ENCODE measurements at places on chromosomes 5 and 9.

DNA sequence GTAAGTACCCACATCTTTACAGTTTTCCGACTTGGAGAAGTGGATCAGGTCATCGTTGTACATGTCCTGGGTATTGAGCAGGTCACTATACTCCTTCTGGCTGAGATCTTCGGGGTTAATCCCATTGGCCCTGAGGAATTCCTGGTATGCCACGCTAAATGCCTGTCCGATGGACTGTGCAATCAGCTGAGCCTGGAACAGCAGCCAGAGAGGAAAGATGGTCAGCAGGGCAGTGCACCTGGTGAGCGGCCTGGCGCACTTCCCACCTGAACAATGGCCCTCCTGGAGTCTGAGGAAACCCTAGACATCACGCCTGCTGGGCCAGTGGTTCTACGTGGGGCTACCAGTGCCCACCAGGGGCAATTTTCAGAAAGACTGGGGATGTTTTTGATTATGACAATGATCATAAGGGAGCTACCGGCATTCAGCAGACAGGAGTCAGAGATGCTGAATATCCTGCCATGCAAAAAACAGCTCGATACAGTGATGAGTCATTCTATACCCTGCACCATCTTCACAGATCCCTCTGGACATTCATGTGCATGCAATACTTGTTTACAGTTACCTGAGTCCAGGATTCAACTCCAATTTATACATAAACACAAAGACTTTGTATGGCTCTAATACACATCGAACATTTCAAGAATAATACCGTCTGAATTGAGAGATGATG, 127.2 kb downstream of the ENTREP1 start:
- no peak for DNase-seq

DNA sequence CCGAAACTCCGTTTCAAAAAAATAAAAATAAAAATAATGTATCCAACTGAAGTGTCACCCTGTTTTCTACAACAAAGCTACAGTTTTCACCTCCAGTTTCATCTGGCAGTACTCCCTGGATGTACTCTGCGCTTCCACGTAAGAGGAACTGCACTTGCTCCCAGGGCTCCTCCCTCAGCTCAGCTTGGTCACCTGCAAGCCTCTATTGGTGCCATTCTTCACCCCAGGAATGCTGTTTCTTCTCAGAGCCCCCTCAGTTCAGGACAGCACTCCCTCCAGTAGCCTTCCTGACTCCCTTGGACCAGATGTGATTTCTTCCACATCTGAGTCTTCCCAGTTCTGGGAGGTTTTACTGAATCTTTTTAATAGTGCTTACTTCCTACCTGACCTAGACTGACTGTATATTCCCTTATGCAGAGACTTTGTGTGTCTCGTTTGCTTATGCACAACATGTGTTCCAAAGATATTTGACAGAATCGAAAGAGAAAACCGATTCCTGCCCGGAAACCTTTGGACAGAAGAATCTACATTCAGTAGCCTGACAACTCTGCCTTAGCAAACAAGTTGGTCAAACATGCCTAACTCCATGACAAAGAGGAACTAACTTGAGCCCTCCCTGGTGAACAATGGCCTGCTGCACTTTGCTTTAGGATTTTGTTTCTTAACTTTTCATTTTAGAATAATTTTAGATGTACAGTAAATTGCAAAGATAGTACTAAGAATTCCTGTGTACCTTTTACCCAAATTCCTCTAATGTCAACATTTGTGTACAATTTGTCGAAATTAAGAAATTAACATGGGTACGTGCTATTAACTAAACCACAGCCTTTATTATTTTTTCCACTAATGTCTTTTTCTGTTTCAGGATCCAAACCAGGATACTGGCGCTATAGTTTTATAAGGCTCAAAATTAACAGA, 814 bp downstream of the CCDC125 start:
- DNase-seq, result no peak

DNA sequence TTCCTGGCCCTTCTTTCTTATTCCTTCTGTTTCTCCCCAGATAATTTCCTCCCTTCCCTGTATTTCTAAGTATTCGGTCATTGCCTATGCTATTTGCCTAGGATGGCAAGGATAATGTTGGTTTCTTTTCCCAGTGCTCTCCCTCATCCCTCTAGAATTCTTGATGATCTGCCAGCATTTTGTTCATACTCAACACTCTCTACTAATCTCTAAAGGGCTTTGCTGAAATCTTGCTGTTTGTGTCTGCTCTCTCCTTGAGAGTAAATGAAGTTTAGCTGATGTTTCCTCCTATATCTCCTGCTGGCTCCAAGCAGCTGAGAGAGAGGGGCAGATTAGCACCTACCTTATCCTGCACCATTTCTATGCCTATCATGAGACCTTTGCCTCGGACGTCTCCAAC, 38.1 kb downstream of the AGXT2 start:
- no peak for DNase-seq

DNA sequence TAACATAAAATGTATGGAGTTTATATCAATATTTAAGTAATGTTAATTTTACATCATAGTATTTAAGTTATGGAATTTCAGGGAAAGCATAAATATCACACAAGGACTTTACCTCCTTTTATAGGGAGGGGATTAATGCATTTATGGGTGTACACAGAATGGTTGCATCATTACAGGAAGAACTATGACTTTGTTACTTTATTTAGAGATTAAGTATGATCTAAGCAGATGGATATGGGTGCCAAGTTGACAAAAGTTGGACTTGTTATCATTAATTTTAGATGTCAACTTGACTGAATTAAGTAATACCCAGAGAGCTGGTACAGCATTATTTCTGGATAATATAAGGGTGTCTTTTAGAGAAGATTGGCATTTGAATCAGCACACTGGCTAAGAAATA, 160.5 kb upstream of the CDH10 start:
- no peak for DNase-seq

DNA sequence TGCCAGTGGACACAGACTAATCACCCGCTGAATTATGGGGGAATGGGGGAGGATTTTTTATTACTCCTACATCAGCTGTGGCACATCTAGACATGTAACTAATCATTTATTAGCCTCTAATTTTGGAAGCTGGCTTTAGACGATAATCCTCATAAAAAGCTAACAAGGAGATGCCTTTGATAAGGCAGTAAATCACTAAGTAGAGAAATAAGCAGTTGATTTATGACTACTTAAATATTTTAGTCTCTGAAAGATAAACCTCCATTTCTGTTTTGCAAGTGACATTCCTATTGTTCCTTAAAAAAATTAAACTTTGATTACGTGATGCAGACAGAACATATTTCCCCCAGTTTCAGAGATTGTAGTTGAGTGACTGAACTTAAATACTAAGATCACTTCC, 206.4 kb upstream of the CDKN2B start:
- DNase-seq, result no peak

GRCh38 chr9:117224695-117225094, 190.2 kb downstream of the ASTN2 start:
- no peak for DNase-seq
